Activated CD8-positive, alpha-beta memory T cell treated with anti-CD3 and anti-CD28 coated beads for 48 hours (primary cell): ENCODE measurements at places on chromosomes 11 and 22.

- DNase-seq, result no peak
These were observed 61.4 kb downstream of the TP53I11 start for GRCh38 chr11:44889266-44889665.

- no peak for DNase-seq
These were observed 169.6 kb downstream of the KCNA4 start for GRCh38 chr11:29847219-29847618.

DNA sequence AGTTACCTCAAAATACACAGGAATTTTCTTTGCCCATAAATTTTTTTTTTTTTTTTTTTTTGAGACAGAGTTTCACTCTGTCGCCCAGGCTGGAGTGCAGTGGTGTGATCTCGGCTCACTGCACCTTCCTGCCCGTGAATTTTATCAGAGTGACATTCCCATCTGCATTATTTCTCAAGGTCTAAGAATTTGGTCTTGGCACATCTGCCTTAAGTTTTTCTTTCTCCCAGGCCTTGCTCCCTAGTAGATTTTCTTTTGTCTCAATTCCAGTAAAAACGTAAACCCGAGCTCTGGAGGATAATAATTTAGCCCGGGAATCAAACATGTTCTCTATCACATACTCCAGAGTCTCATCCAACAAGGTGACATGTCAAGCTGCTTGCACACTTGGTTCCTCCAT is 12.4 kb downstream of the TRIM6 start:
- DNase-seq, result no peak

DNA sequence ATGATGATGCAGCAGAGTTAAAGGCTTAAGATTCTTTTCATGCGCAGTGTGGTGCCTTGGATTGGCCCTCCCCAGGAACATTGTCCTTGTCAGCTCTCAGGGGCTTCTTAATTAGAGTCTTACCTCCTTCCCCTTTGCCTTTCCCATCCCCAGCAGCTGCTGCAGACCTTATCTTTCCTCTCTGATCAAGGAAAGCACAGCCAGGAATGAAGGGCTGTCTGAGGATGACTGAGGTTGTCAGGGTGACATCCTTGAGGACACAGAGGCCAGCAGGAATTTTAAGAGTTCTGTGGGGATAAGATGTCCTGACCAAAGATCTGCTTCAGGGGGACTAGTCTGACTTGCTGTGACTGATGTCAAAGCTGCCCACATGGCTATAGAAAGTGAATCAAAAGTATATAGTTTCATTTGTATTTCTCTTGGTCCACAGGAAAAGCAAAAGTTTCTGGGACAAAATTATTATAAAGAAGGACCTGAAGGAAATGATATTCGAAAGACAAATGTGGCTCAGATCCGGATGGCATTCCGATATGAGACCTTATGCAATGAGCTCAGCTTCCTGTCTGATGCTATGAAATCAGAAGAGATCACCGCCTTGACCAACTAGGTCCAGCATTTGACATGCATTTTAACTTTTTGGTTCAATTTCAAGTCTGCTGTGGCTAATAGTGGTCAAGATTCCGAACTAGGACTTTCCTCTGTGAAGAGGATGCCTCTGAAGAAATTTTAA is 35.5 kb downstream of the RNF141 start:
- no peak for DNase-seq

DNA sequence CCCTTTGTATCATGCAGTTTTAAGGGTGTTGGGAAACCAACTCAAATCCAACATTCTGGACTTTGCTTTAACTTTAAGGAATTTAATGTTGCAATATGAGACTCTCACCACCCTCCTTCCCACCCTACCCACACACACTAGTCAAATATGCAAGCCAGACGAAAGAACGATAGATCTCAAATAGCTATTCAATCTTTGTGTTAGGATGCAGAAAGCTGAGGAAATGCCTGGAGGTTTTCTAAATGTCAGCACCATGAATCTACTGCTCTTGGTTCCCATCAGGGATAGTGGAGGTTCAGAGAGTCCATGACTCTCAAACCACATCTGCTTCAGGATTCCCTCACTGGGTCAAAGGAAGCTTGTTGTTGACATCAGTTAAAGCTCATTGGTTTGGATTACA is 33.7 kb downstream of the EXPH5 start:
- DNase-seq, result no peak

DNA sequence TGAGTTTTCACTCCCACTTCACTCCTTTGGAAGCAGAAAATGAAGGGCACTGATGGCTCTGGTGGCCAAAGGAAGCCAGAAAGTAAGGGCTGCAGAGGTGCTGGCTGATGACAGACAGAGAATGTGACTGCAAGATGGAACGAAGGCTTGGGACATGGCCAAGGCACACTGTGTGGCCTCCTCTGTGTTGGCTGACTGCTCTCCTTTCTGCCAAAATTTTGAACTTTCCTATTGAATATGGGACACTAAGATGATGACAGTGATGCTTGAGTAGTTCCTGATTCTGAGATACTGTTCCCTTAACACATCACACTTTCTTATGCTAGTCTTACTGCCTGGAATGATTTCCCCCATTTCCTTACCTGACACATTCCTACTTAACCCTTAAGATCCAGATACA is 156.4 kb downstream of the SWAP70 start:
- no peak for DNase-seq

DNA sequence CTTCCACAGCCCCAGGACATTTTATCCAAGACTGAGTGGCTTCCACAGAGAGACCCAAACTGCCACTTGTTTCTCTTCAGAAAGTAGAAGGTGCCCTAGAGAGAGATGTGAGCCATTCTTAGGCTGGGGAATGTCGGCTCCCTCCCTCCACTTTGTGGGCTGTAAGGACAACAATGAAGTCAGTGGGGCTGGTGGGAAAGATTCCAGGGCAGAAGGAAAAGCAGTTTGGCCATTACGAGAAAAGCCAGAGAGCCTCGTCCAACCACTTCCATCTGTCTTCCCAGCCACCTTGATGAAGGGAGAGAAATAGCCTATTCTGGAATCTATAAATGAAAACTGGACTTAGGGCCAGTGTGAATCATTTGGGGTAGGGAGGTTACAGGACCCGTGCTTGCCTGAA is 382.5 kb downstream of the NXPE2 start:
- no peak for DNase-seq

DNA sequence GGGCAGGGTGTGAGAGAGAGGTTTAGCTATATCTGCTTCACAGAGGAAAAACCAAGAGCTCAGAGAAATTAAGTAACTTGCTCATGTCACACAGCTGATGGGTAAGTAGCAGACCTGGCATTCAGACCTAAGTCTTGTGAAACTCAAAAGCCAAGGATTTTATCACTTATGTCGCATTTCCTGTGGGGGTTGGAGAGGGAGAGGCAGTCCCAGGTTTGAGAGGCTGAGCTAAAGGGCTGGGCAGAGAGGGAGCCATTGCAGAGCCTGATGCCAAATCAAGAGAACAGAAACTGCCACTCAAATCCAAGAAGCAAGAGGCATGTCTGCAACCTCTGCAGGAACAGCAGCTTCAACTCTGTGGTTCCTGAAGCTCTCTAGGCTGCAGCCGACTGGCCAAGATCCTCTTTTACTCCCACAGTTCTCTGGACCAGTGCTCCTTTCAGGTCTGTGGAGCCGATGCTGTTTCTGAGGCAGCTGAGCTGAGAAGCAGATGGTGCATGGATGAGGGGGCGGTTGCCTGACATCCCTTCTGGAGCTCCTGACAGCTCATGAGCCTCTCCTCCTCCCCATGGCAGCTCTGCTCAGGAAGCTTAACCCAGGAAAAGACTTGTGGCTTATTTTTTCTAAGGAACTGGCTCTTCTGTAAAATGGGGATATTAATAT is 47.6 kb upstream of the NAV2 start:
- no peak for DNase-seq

- no peak for DNase-seq
These were observed 753.1 kb upstream of the ARHGAP42 start for GRCh38 chr11:99934008-99934407.

GRCh38 chr11:69293819-69294505 is at the start of gene MYEOV:
Gene MYEOV, plus strand, starts transcription at chr11:69294155. Its CDS starts 1,200 bp downstream, at chr11:69295355.
- no peak for DNase-seq

DNA sequence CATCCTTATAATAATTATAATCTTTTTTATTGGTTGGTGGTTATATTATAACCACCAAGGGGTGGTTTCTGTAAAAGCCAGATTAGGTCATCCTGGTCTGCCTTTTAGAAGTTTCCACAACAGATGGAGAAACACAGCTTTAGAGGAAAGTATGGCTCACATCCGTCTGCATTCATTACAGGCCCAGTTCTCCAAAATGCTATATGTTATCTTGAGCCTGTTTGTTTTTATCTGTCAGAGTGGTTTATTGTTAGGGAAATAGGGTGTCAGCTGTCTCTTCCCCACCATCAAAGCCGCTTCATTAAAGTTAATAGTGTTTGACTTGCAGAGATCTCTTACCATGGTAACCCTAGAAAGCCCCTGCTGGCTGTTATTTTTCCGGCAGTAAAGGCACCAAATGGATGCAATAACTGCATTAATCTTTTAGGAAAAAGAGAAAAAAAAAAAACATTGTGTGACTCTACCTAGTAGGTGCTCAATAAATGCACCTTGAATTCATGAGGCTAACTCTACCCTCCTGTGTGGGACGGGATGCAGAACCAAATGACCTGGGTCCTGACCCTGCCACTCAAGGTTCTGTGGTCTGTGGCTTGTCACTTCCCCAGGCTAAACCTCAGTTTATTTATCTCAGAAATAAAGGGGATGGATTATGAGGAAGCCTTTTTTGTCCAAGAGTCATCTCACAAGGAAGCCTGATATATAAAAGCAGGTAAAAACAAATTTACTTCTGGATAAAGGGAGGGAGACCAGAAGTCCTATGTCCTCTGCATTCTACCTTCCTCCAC is 118.3 kb downstream of the WT1 start:
- DNase-seq, result no peak

- no peak for DNase-seq
These were observed 32.7 kb upstream of the TXNRD2 start for GRCh38 chr22:19974268-19974861.

GRCh38 chr11:30487200-30487898 is 98.8 kb downstream of the MPPED2 start:
- no peak for DNase-seq
